SK-N-SH (cell line): ENCODE measurements at places on chromosomes 1 and 21.

GRCh38 chr21:21664871-21665270, 666.7 kb downstream of the NCAM2 start:
- no peak for DNase-seq

DNA sequence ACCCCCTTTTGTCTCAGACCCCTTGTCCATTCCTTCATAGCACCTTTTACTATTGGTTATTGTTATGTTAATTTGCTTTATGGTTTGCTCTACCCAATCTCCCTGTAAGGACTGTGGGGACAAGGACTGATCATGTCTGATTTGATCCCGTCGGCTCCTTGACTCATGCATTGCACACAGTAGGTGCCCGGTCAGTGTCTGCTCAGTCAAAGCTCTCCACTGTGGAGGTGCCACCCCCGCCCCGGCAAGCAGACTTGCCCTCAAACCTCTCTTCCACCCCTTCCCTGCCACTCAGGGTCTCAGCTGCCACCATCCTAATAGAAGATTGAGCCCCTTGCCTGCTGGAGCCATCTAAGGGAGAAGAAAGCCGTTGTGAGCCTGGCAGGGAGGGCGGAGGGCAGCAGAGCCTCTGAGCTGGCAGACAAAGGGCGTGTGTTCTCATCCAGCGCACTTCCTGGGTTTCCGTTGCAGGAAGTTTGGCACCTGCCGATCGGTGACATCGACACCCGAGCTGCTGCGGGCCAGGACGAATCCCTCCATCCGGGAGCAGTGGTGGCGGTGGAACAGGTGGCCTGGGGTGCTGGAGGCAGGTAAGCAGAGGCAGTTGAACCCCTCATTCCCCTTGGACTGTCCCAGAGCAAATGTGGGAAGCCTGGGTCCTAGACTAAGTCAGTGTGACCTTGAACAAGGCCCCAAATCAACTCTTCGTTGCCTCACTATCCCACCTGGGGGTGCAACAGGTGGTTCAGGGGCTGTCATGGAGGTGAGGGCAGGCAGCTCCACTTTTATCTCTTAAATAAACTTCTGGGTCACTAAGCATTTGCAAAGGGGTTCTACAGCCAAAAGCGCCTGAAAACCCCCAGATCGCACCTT, 2.2 kb upstream of the FBLIM1 start:
- no peak for DNase-seq

GRCh38 chr21:15063814-15064575, 805 bp downstream of the NRIP1 start:
- peak; percentile 35 for DNase-seq

DNA sequence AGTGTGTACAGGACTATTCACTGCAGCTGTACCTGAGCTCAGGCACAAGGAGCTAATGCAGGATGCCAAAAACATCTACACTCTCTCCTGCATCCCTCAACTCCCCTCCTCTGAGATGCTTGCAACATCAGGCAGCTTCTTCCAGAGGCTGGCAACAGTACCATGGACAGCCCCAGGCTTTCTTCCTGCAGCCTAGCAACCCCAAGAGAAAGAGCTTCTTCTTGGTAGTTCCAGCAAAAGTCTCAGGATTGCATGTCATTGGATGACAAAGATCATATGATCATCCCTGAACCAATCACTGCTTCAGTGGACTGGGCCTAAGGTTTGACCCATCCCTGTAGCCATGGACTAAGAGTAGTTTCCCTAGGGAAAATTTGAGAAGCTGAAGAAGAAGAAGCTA, 46.7 kb downstream of the CAMK2N1 start:
- no peak for DNase-seq

- DNase-seq, result no peak
Observed at GRCh38 chr1:235878082-235878811, 11.5 kb upstream of the LYST start.

- no peak for DNase-seq
Observed at GRCh38 chr21:32134441-32135130, 144.3 kb downstream of the MIS18A start.

GRCh38 chr1:198714271-198714670, 75.4 kb downstream of the PTPRC start:
- no peak for DNase-seq

GRCh38 chr1:194223596-194223995, 1037.2 kb upstream of the B3GALT2 start:
- no peak for DNase-seq

DNA sequence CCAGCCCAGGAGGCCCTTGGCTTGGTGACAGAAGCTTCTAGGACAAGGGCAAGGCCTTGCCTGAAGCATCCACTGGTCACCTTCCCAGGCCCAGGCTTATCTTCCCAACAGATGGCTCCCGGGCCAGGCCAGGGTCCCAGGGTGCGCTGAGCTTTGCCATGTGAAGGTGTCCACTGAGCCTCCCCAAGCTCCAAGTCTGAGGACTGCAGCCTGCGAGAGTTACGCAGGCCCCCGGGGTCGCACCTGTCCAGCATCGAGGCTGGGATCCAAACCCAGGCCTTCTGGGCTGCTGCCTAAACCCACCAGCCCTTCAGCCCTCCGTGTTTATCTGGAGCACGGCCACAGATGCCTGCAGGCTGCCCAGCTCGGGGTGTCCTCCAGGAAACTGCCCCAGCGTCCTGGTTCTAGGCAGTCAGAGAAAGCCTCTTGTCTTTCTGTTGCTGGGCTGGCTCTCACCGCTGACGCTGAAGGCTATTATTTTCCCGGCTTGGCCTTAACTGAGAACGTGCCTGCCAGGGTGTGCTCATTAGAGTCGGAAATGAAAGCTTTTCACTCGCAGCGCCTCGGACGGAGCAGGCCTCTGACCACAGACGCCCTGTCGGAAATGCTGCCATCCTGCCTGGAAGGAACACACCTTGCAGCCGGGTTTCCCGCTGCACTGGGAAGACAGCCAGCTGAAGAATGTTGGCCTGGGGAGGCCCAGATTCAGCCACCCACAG, 71.4 kb downstream of the MEGF6 start:
- peak; percentile 60 for DNase-seq

- peak; percentile 65 for DNase-seq
Observed at GRCh38 chr1:184982002-184982954, 8.0 kb upstream of the NIBAN1 start.

DNA sequence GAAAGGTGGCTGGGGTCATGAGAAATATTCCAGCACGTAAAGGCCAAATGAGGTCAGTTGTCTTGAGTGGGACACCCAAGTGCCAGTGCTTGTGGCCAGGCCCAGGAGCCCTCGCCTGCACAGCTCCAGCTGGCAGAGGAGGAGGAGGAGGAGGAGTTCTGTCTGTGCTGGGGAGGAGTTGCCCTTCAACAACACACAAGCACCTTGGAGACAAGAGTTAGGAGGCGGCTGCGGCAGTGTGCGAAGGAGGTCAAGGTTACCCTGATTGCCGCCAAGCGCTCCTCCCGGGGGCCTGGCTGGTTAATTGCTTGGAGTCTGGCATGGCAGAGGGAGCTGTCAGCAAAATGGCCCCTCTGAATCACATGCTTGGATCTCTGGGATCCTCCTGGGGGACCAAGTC, 45.1 kb downstream of the GRIK3 start:
- no peak for DNase-seq

DNA sequence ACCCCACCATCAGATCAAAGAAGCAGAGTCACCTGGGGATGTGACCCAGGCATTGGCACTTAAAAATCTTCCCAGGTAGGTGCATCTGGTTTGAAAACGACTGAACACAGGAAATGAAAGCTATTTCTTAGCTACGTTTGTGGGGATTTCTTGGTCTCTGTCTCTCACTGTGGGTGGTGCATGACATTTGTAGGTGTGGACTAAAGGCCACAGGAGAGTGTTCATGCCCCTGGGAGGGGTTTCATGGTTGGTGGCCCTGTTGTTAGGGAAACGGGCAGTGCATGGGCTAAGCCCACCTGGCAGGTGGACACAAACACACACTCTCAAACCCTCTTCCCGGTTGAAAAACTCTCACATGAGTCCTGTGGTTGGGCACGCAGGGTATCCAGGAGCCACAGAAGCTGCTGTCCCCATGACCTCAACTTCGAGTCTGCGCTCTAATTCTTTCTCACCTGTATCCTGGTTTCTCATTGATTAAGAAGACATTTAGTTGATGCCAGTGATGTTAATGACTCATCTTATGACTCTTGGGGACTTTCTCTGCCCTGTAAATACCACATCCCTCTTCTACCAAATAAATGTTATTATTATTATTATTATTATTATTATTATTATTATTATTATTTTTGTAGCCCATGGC, 119.4 kb downstream of the MRPS6 start:
- no peak for DNase-seq

DNA sequence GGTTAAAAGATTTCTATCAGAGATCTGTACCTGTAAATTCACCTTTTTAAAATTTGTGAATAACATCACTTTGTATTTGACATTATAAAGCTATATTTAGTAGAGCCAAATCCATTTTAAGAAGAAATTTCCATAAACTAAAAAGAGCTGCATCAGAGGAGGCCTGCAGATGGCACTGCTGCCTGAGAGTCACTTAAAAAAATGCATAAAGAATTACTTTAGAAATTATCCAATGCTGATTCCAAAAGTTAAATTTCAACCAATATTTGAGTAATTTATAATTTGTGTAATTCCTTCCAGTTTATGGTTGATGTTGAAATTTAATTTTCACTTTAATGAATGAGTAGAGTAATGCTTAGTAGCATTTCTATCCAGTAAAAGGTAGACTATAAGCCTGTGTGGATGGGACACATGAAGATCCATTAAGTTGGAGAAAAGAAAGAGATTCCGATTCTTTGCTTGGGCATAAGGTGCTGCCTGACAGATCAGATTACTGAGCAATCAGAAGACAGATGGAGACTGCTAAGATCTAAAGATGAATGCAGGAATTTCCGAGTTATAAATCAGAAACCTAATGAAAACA, 20.7 kb upstream of the RPE65 start:
- DNase-seq, result no peak

- no peak for DNase-seq
Observed at GRCh38 chr1:208115924-208116640, 128.1 kb downstream of the PLXNA2 start.

- no peak for DNase-seq
Observed at GRCh38 chr1:88777604-88778149, 93.6 kb downstream of the PKN2 start.

DNA sequence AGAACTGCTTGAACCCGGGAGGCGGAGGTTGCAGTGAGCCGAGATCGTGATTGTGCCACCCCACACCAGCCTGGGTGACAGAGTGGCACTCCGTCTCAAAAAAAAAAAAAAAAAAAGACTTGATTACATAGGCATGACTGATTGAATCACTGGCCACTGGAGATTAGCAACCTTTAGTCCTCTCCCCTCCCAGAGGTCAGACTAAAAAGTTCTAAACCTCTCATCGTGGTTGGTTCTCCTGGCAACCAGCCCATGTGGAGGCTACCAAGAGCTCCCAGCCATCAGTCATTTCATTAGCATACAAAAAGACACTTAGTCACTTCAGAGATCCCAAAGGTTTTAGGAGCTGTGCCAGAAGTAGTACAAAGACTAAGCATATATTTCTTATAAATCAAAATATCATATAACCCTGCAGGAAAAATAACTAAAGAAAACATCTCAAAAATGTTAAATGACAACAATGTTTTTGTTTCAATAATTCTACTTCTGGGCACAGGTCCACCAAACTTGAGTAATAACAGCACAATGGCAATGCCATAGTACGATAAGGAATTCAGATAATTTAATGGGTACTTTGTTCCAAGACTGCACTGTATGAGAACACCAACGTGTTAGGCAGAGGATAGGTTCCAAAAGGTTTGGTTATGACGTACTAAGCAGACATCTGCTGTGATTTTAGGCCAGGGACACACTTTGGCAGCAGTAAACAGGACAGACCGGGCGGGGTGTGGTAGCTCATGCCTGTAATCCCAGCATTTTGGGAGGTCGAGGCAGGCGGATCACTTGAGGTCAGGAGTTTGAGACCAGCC, 18.1 kb downstream of the USP48 start:
- DNase-seq, result peak; percentile 15

GRCh38 chr21:45248301-45248892, 39.3 kb downstream of the POFUT2 start:
- DNase-seq, result no peak

DNA sequence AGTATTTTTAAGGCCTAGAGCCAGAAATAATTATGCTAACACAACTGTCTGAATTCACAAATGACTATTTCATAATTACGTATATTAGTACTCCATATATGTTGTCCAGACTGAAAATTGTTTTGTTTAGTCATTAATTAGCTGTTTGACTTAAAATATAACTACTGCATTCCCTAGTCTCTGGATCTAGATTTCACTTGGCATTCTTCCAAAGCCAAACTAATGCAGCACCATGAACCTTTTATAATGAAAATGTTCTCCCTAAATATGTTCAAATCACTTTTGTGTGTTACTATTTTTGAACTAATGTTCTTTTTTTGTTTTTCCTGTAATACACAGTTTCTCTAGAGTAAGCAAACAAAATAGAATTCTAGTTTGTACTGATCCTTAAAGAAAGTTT, 46.1 kb downstream of the CAMTA1 start:
- peak; percentile 16 for DNase-seq

GRCh38 chr21:33256019-33256418, 10.1 kb upstream of the IL10RB start:
- no peak for DNase-seq

DNA sequence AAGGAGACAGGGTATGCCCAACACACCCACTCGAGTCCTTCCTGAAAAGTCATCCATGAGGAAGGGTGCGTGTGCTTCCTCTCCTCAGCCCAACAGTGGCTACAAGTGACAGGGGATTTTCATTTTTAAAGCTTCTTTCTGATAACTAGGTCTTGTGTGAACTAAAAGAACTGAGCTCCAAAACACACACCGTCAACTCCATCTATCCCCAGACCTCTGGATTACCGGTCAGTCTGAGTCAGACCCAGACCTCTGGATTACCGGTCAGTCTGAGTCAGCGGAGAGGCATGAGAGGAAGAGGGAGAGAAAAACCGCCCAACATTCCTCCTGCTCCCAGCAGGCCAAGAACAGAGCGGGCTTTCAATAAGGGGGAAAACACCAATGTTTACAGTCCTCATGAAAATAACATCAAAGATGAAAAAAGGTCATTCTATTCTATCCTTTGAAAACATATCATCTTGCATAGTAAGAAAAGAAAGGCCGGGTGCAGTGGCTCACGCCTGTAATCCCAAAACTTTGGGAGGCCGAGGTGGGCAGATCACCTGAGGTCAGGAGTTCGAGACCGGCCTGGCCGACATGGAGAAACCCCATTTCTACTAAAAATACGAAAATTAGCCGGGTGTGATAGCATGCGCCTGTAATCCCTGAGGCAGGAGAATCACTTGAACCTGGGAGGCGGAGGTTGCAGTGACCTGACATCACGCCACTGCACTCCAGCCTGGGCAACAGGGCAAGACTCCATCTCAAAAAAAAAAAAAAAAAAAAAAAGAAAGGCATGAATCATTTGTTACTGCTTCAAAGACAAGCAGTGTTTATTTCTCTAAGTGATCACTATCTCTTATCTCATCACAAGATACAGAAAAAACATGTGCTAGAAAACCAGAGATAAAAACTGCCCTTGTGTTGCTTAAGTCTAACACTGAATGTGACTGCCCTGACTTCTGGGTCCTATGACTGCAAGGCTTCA, 3.4 kb downstream of the PTTG1IP start:
- DNase-seq, result no peak
